ENCODE measurements at places on chromosomes 2 and 18.

DNA sequence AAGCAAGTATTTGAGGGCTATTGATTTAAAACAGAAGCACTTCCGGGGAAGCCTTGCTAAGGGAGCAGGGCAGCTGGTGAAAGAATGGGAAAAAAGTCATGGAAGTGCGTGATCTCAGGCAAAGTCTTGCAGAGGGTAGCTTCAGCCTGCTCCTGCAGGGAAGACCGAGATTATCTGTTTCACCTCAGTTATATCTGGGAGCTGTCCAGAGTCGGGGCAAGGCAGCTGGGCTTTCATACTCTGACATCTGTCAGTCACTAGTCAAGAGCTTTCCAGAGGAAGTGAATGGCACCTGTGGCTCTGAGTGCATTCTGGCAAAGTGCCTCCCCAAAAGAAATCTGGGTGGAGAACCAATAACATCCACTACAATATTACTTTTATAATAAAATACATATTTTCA, 8.7 kb downstream of the NXPH2 start:
- DNase-seq, result no peak

- no peak for DNase-seq
These were observed 109.2 kb upstream of the GPC1 start for GRCh38 chr2:240326246-240326645.

- no peak for DNase-seq
These were observed 30.0 kb upstream of the KCMF1 start for GRCh38 chr2:84940831-84941412.

DNA sequence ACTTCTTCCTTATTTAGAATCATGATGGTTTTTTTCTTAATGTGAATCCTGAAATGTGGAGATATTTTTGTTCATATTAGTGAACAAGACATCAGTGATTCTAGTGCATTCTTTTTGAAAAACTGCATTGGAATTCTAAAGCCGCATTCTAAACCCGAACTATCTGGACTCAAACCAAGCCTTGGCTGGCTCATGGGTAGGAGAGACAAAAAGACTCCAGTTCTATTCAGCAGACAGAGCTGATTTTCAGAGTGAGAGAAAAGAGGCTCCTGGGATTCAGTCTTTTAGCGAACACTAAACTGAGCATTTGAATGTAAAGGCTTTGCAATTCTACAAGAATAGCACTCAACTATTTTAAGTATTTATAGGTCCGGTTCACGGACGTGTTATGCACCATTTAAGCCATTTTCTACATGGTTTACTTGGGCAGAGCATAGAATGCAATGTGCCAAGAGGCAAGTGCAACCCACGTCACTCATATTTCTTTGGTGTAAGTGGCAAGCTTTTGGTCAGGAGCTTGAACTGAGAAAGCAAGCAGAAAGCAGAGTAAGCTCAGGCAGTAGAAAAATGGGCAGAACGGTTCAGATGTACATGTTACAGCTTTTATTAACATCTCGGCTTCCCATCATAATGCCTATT, 227.3 kb upstream of the RAB12 start:
- no peak for DNase-seq

DNA sequence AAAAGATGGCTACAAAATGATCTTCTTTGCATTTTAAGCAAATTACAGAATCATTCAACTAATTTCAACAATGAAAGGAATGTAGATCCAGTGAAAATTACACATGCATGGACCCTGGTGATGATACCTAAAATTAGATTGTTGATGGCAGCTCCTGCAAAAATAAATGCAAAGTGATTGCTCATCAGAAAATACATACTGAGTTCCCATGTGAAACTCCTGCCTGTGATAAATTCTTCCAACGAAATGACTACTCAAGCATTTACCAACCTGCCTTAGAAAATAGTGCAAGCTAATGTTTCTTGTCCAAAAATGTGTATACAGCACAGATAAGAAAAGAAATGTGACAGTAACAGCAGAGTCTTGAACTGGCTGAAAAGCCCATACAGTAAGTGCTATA, 300.0 kb upstream of the REV1 start:
- DNase-seq, result no peak

- DNase-seq, result no peak
These were observed at the start of gene LRP2 for GRCh38 chr2:169362118-169362893. TSS of gene LRP2 (minus strand) at chr2:169362534. CDS start at chr2:169362399, 135 bp downstream.

DNA sequence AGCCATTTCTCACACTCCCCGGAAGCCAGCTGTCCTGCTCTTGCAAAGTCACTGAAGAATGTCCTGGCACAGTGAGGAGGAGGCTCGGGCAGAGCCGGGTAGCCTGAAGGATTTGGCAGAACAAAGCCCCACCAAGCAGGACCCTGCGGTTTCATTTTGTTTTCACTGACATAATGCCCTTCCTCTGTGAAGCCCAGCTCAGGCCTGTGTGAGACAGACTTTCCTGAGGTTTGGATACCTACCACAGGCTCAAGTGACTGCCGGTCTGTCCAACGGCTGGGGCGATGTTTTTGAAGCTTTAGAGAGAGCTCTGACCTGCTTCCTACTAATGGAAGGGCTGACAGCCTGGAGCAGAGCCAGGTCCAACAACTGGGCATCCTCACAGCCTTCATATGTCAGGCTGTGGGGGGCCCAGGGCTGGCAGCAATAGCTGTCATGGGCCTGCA, 99.8 kb upstream of the FZD7 start:
- DNase-seq, result no peak

DNA sequence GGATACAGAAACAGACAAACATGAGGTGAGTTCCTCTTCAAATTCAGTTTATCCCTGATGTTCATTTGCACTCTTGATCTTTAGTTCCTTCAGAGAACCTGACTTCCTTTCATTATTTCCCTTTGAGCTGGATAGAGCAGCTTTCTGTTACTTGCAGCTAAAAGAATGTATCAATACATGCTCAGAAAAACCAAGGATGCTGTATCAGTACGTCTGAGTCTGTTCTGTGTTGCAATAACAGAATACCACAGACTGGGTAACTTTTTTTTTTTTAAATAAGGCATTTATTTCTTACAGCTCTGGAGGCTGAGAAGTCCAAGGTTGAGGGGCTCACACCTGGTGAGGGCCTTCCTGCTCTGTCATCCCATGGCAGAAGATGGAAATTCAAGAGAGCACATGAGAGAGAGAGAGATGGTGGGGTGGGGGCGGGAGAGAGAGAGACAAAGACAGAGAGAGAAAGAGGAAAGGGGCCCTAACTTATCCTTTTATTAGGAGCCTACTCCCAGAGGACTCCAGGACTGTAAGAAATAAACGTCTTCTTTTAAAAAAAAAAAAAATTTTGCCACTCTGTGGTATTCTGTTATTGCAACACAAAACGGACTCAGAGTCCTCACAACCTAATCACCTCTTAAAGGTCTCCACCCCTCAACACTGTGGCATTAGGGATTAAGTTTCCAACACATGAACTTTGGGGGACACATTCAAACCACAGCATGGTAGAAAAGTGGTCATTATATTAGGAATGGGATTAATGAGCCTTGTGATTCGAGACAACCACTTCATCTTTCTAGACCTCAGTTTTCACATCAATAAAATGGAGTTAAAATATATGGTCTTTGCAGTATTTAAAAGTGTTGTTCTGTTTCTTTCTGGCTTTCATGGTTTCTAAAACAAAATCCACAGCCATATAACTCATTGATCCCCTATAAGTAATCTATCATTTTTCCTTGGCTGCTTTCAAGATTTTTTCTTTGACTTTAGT, 18.4 kb upstream of the SELENOI start:
- DNase-seq, result no peak

All from NCI-H187 (cell line).